ENCODE measurements at places on chromosomes 1 and 21. TPM values are rescaled to one million over a fixed set of nuclear protein-coding genes. Genes with fewer than 3 reads are reported as not detected.

Gene SMG5
- 29.8 TPM for total RNA-seq

Gene LRRIQ3
- 0.99 TPM for total RNA-seq

Gene ITLN1
- total RNA-seq, result 0.49 TPM

Gene TTC22
- 3.6 TPM for total RNA-seq

Gene DYNLT5
- total RNA-seq, result 4.5 TPM

Gene GUCA2B
- not detected for total RNA-seq

Gene OR2T35
- not detected for total RNA-seq

Gene OR14K1
- not detected for total RNA-seq

Gene AKR1A1
- 81.1 TPM for total RNA-seq
